AML-193 (cell line): ENCODE measurements at places on chromosomes 12 and 14.

- no peak for DNase-seq
These were observed 85.2 kb downstream of the FOXN4 start for GRCh38 chr12:109223868-109224267.

- DNase-seq = no peak
These were observed 84.7 kb downstream of the GPATCH2L start for GRCh38 chr14:76236172-76237130.

DNA sequence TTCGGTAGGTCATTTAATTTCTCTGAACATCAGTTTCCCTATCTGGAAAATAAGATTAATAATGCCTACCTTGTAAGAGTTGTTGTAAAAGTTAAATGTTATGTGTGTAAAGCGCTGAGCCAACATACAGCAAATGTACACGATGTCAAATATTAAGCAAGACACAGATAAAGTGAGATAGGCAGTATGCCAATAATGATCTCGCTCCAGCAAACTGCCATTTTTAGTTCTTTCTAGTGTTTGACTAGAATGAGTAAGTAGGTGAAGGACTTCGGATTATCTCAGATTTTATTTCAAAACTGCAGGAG is 840 bp downstream of the DHRS7 start:
- no peak for DNase-seq

DNA sequence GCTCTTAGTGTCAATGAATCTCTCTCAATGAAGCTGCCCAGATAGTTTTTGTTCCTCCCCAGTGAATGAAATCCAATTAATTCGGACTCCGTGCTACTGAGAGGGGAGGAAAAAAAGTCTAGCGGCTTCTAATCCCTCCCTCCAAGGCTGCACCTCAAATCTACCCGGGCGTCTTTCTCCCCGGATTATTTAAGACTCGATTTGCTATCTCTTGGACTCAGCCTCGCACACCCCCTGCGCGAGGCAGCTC is 134 bp downstream of the DUSP6 start:
- no peak for DNase-seq

GRCh38 chr14:51821822-51822221 is 38.6 kb upstream of the GNG2 start:
- DNase-seq = no peak

DNA sequence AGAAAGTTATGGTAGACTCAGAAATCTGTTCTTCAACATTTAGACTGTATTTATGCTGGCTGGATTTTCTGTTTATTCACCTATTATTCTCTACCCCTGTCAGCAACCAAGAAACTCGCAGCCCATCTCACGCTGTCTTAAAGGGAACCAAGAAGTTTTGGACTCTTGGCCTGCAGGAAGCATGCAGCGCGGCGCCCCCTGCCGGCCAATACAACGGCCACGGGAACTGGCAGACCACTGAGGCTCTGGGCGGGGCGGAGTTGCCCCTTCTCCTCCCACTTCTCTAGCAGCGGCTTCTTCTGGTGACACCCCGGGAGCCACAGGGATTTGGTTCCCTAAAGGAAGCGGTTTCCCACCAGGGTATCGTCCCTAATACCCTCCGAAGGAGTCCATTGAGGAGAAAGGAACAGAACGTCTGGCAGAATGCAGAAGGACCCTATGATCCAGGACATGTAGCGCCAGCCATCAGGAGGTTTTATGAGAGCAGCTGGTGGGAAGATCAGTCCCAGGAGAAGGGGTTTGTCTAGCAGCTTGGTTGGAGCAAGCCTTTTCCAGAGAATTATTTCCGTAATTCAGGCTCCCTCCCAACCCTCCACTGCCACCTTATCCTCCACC is 21.0 kb upstream of the RNASE2 start:
- DNase-seq = no peak

GRCh38 chr12:92585115-92585727 is 117.6 kb upstream of the PLEKHG7 start:
- no peak for DNase-seq

DNA sequence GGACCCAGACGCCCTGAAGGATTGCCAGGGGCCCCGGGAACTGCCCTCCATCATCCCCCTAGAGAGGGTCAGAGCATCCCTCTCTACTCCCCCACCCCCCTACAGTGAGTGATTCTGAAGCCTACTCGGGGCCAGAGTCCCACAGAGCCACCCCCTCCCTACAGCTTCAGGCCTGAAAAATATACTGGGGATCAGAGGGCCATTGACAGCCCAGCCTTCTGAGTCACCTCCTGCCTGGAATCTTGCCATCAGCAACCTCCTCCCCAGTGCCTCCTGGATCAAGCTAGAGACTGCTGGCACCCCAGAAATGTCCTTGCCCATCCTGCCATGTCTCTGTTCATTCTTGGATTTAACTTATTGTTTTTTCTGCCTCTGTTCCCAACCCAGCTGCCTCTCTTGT is 21.7 kb upstream of the MIA2 start:
- DNase-seq = no peak
